ENCODE measurements at places on chromosomes 3 and 15. TPM values are rescaled to one million over a fixed set of nuclear protein-coding genes. Genes with fewer than 3 reads are reported as not detected.

Gene DCLK3
- not detected for total RNA-seq

- DNase-seq: peak; percentile 85
Measured at GRCh38 chr3:101216710-101217465, 103.5 kb downstream of the IMPG2 start.

DNA sequence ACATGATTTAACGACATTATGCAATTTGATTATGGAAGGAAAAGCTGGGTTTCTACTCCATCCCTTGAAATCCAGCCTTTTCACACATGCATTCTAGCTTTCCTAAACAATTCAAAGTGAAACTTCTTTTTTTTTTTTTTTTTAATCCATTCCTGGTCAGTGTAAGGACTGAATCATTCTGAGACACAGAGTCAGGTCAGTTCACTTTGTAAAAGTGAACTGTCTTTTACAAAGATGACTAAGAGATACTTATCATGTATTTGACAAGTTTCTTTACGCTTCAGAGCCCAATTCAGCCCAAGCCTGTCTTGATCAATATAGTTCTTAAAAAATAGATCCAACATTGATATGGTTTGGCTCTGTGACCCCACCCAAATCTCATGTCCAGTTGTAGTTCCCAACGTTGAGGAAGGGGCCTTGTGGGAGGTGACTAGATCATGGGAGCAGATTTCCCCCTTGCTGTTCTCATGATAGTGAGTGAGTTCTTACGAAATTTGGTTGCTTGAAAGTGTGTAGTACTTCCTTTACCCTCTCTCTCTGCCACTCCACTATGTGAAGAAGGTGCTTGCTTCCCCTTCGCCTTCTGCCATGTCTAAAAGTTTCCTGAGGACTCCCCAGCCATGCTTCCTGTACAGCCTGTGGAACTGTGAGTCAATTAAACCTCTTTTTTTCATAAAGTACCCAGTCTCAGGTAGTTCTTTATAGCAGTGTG, 345.6 kb upstream of the THBS1 start:
- DNase-seq: no peak

DNA sequence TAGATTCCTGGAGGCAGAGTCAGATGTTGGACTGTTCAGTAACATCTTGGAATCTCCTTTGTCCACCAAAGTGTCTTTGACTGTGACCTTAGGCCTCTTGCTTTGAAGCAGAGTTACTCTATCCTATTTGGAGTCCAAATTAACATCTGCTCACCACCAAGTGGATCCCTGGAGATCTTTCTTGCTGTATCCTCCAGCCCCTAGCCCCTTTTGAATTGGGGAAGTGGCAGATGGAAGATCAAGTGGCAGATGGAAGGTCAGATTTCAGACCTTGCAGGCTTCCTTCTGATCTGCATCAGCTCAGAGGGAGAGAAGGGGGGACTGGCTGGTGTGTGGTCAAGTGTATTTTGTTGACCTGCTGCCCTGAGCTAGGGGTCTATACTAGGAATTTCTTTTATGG, 125.0 kb upstream of the ROPN1 start:
- no peak for DNase-seq

GRCh38 chr3:190032923-190033322, 87.8 kb downstream of the P3H2 start:
- no peak for DNase-seq

GRCh38 chr15:48514103-48514816, 131.2 kb downstream of the FBN1 start:
- no peak for DNase-seq

DNA sequence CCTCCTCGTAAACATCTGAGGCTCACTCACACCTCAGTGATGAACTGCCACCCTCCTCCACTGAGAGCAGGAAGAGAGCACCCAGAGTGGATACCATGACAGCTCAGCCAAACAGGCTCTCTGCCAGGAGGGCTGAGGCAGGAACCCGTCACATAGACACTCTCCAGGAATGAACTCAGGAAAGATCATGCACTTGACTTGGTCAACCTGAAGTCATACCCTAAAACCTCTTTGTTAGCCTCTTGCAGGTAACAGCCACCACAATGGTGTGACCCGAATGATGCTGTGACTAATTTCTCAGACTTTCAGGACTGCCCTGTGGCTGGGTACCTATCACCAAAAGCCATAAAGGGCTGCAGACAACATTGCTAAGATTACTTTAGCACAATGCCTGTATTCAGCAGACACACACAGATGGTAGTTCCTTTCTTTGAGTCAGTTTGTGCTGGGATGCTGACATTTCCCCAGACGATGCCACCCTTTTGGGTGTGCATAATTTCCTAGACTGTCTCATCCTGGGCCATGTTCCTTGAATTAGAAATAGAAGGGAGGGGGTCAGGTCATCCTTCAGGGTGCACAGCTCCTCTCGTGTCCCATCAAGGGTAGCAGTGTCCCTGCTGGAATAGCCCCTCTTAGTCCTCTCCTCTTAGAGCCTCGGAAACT, 30.3 kb downstream of the CX3CR1 start:
- DNase-seq: no peak

DNA sequence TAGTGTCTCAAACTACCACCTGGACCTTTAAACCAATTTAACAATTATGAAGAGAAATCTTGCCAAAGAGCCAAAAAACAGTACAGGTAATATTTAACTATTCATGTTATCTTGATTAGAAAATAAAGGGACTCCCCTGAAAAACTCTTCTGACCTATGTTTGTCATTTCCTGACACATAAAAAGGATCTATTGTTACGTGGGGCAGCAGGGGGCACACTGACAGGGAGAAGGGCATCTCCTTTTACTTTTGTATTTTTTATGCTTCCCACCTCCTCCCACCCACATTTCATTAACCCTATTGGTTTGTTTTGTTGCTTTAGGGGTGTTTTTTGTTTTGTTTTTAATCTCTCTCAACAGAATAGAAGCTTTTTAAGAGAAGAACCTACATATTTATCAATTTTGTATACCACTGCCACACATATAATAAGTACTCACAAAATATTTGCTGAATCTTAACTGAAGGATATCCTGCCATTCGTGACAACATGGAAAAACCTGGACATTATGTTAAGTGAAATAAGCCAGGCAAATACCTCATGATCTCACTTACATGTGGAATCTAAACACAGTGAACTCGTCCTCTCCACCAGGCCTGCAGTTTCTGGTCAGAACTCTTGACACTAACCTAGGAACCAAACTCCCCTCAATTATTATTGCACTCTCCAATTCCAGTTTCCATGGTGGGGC, 17.7 kb downstream of the STAG1 start:
- no peak for DNase-seq
